ENCODE measurements at places on chromosomes 4 and X. TPM values are rescaled to one million over a fixed set of nuclear protein-coding genes. Genes with fewer than 3 reads are reported as not detected.
A peak's percentile ranks its signal among the peaks of the same experiment; 100 is the strongest.

- DNase-seq: no peak
Measured at GRCh38 chr4:182918791-182919302, 1.7 kb upstream of the DCTD start.

Gene FAM47E
- polyA plus RNA-seq: 6.6 TPM

Gene BANK1
- 2.0 TPM for polyA plus RNA-seq

Gene MAEA
- polyA plus RNA-seq: 88.5 TPM

- DNase-seq: no peak
Measured at GRCh38 chrX:7444967-7445366, 297.0 kb upstream of the PUDP start.

Gene TACR3
- polyA plus RNA-seq: 2.2 TPM

DNA sequence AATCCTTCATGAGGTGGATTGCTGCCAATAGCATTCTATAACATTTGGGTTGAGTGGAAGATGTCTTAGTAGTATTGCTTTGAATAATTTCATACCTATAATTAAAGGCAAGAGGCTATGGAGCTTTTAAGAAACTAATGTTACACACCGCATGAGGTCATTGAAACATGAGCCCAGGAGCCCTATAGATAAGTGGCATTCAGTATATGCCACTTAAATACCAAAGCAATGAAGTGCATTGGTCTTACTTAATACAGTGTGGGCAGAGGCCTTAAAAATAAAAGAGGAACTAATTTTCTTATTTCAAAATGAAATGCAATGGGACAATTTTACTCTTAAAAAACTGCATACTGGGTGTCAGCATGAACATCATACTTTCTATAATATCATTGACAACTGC lies 47.5 kb downstream of the SPATA18 start:
- DNase-seq: no peak

Gene SORCS2
- polyA plus RNA-seq: 11.7 TPM

DNA sequence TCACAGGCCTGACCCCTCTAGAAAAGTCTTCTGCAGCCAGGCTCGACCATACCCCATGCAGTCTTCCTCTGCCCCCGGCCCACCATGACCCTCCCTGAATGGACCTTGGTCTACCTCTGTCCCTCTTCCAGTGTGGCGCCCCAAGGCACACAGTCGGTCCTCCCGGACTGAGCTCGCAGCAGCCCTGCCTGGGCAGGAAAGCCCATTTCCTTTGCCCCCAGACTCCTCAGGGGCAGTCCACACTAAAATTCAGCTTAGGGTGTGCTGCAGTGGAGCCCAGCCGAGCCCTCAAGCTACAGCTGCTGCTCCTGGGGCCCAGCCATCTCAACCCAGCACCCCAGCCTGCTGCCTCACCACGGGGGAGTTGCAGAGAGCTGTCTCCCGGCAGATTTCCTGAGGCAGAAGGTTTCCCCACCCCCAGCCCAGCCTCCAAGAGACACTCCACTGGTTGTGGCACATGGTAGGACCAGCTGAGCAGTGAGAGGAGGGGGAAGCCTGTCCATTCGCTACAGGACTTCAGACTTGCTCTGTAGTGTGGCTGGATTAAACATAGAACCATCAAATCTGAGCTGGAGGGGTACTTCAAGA lies 37.5 kb upstream of the IQSEC2 start:
- DNase-seq: no peak

Gene CXCL1
- 0.67 TPM for polyA plus RNA-seq

DNA sequence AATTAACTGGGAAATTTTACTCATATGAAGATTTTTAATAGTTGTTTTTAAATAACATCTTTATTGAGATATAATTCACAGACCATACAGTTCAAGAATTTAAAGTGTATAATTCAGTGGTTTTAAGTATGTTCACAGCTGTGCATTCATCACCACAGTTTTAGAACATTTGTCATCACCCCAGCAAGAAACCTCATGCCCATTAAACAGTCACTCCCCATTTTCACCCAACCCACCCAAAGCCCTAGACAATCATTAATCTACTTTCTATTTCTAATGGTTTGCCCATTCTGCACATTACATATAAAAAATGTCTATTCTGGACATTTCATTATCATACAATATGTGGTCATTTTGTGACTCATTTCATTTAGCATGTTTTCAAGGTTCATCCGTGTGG lies 2.8 kb downstream of the UPRT start:
- DNase-seq: no peak

DNA sequence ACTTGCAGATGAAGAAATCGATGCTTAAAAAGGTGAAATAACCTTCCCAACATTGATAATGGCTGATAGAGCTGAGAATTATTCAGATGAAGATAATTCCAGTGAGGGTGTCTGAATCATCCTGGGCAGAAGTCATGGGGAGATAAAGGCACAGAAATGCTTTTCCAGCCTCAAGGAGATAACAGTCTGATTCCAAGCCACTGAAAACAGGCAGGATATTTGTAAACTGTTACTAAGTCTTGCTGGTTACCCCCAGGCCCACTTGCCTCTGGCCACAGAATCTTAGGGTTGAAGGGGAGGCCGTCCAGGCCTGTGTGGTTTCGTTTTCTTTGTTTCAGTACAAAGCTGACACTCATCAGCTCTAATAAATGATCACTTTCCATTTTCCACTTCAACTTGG lies 158.5 kb downstream of the SH3KBP1 start:
- no peak for DNase-seq

Gene DSPP
- 0.04 TPM for polyA plus RNA-seq

DNA sequence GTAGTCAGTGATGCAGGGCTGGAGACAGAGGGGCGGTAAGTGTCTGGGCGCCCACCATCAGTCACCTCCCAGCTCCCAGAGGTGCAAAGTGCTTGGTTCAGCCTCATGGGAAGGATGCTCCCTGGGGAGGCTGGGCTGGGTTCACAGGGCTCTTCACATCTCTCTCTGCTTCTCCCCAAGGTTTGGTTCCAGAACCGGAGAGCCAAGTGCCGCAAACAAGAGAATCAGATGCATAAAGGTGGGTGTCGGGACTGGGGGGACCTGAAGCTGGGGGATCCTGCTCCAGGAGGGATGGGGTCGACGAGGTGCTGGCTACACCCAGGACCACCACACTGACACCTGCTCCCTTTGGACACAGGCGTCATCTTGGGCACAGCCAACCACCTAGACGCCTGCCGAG lies 10.1 kb downstream of the SHOX start:
- no peak for DNase-seq

DNA sequence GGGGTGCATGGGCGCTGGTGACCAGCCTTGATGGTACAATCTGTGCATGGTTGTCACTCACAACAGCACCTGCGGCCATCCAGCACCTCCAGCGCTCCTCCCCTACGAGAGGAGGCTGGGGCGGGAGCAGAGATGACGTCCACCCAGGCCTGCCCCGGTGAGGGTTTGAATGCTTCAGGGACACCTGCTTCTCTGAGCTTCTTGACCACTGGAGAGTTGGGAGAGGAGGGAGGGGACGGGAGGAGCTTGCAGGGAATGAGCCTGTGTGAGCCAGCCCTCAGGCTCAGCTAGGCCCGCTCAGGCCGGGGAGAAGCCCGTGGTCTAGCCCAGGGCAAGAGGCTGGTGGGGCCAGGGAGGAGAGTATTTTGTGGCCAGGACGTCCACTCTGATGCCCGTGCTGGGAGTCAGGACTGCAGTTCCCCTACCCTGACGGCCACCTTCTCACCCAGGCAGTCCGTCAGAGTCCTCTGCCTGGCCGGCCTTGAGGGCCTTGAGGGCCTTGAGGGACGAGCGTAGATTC lies 59.2 kb downstream of the CPZ start:
- DNase-seq: no peak

GRCh38 chr4:79232540-79232939 lies 93.3 kb downstream of the NAA11 start:
- no peak for DNase-seq

- DNase-seq: no peak
Measured at GRCh38 chrX:26778320-26778888, 562.4 kb downstream of the MAGEB5 start.

Gene SLC26A1
- 14.2 TPM for polyA plus RNA-seq

Gene RRH
- 1.3 TPM for polyA plus RNA-seq

GRCh38 chrX:105744291-105744690 lies 78.0 kb upstream of the NRK start:
- no peak for DNase-seq

Gene PABPC1L2B
- 0.06 TPM for polyA plus RNA-seq

DNA sequence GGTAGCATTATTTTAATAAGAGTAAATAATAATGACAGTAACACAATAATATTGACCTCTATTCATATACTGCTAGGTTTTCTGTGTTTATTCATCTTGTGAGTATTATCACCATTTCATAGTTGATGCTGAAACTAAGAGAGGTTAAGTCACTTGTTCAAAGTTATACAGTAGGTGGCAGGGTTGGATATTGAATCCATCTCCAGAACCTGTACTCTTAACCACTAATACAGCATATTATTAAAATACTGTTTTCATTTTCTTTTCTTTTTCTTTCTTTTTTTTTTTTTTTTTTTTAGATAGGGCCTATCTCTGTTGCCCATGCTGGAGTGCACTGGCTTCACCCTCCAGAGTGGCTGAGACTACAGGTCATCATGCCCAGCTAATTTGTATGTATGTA lies 7.1 kb upstream of the ELF2 start:
- DNase-seq: no peak

DNA sequence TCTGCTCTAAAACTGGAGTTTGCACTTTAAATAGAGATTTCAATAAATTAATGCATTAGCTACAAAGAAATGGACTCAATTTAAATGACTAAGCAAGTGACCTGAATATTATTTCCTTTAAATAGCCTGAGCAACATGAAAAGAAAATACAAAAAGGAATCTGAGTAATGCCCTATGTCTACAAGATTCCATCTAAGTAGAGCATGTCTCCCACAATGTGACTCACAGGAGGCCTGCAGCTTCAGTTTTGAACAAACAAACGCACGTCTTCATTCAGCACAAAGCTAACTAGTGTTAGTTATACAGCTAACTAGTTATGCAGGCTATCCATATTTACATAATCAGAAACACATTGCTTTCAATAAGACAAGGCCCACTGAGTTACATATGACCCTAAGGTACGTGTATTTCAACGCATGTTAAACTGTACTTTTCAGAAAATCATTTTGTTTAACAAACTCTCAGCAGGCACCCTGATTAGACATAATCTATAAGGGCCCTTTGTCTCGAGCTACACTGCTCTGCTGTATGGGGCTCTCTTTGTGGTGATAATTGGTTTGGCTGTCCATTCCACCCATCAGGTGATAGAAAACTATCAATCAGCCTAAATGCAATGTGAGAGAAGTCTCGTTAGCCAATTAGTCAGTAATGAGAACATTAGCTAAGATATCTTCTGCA lies 116.5 kb downstream of the MAML3 start:
- DNase-seq: no peak

DNA sequence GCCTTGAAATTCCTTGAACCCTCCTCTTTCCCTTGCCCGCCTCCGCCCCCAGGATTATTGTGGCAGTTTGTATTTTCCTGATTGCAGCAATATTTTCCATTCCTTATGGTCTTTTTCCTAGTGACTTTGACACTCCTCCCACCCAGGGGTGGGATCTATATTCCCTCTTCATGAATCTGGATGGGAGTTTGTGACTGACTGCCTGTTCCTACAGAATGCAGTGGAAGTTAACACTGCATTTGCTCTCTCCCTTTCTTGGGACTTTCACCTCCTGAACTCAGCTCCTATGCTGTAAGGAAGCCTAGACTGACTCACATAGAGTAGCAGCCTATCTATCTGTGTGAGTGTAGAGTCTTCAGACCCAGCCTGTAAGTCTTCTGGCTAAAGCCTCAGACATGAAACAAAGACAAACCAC lies 2.2 kb downstream of the FUNDC2 start:
- no peak for DNase-seq

- DNase-seq: no peak
Measured at GRCh38 chr4:82640540-82640939, 78.8 kb upstream of the TMEM150C start.

- no peak for DNase-seq
Measured at GRCh38 chrX:17767734-17768133, 30.4 kb downstream of the SCML1 start.

DNA sequence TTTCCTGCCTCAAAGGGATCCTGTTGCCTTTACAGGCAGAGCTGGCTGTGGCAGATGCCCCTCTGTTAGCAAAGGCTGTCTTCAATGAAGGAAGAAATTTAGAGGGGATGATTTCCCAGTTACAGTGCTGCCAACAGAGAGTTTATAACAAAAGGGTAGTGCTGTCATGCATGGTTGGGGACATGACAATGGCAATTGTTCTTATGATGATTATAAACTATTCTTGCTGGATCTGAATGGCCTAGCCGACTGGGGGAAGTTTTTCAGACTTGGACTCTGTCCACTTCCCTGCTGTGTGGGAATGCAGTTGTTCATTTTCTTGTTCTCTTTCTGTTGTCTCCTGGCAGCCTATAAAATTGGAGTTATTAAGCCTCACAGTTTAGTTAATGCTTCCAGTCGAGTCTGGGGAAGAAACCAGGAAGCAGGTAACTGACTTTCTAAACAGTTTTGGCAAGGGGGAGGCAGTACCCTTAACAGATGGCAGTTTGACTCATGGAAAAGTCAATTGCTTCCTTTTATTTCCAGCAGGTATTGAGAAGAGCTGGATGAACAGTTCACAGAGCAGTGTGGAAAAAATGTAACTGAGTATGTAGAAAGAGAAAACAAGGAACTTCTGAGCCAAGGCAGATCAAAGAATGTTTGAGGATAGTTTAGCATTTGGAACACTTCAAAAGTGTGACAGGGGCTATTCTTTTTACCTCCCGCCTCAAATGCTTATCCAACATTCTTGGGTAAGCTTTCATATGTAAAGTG lies 582.6 kb downstream of the RAPGEF2 start:
- no peak for DNase-seq

Gene HTN3
- not detected for polyA plus RNA-seq

Gene TLR3
- polyA plus RNA-seq: 14.4 TPM

GRCh38 chr4:152535360-152535902 lies 461 bp downstream of the FBXW7 start:
- no peak for DNase-seq

Gene ARHGEF38
- polyA plus RNA-seq: 3.9 TPM

Gene BEND2
- polyA plus RNA-seq: 0.07 TPM

- peak; percentile 4 for DNase-seq
Measured at GRCh38 chrX:100798484-100799214, 21.5 kb upstream of the CSTF2 start.

Gene GAGE12J
- not detected for polyA plus RNA-seq

GRCh38 chr4:183747931-183748670 lies 89.0 kb downstream of the TRAPPC11 start:
- peak; percentile 65 for DNase-seq

Gene HMX1
- polyA plus RNA-seq: not detected

- no peak for DNase-seq
Measured at GRCh38 chrX:16756724-16757123, 29.5 kb upstream of the TXLNG start.

GRCh38 chr4:80171251-80171650 lies 26.1 kb upstream of the PRDM8 start:
- no peak for DNase-seq

- no peak for DNase-seq
Measured at GRCh38 chr4:47661741-47662140, 176.1 kb downstream of the CORIN start.

Gene FAM114A1
- polyA plus RNA-seq: 29.4 TPM

Gene TMPRSS11B
- polyA plus RNA-seq: 0.19 TPM

DNA sequence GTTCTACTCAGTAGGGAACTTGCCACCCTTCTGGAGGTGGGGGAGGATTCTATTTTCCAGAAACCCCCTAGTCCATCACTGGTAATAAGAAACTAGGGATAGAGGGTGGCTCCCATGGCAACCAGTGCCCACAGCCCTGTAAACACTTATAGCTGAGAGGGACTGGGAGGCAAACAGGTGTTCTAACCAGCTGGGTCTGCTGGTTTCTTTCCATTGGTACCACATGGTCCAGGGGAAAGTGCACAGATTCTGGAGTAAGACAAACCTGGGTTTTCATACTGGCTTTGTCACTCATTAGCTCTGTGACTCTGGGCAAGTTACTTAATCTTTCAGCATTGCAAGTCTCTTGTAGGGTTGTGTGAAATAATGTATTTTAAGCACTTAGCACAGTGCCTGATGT lies 26.9 kb downstream of the IGSF1 start:
- no peak for DNase-seq

All from renal pelvis (tissue), 12 donors.